ENCODE measurements at places on chromosomes 16 and 17. TPM values are rescaled to one million over a fixed set of nuclear protein-coding genes. Genes with fewer than 3 reads are reported as not detected.

The BICDL2 gene
- not detected for total RNA-seq

The HNF1B gene
- not detected for total RNA-seq

The IRX6 gene
- total RNA-seq: 0.57 TPM

The IGFALS gene
- not detected for total RNA-seq

The GINS2 gene
- 1.4 TPM for total RNA-seq

The NOG gene
- total RNA-seq: 0.70 TPM

The SLC13A2 gene
- total RNA-seq: not detected

The CLCN7 gene
- total RNA-seq: 49.5 TPM

The NAA38 gene
- 105 TPM for total RNA-seq

The KRT40 gene
- not detected for total RNA-seq

The BIRC5 gene
- 1.2 TPM for total RNA-seq

The BCL6B gene
- total RNA-seq: 14.0 TPM

The RUSF1 gene
- total RNA-seq: 19.9 TPM

The MYH13 gene
- not detected for total RNA-seq

The AGRP gene
- total RNA-seq: not detected

The MON1B gene
- 14.4 TPM for total RNA-seq

The ARHGDIA gene
- total RNA-seq: 126 TPM

The HSF5 gene
- total RNA-seq: not detected

The CFAP97D1 gene
- total RNA-seq: not detected

The TMEM95 gene
- total RNA-seq: not detected

The LRRC75A gene
- total RNA-seq: 1.1 TPM

The HOXB5 gene
- total RNA-seq: not detected

Data from Right ventricle myocardium inferior (tissue), 1 donor.